ENCODE measurements at places on chromosomes 12 and 14.

DNA sequence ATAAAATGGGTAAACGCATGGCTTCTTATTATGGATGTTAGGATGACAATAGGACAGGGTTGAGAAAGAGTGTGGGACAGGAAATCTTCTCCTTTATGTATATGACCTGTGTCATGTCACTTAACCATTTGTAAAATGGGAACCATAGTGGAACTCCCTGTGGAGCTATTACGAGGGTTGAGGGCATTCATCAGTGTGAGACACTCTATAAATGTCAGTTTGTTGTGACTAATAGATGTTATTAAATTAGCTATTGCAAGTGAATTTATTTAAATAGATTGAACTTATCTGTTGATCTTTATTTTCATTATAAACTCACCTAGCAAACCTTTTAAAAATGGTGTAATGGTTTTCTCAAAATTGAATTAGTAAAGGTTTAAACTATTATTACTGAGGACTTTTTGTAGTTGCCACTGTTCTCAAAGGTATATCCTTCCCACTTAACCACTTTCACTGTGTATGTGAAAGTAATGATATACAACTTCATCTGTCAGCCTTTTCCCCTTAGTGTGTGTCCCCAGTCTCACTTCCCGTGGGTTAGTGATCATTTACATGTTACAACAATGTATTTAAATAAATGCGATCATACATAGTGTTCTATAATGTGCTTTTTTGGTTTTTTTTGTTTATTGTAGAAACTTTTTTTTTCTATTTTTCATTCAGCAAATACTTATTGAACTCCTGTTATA, 17.1 kb downstream of the HELB start:
- DNase-seq: no peak

GRCh38 chr14:64721899-64722298, 17.7 kb downstream of the PLEKHG3 start:
- DNase-seq: no peak

DNA sequence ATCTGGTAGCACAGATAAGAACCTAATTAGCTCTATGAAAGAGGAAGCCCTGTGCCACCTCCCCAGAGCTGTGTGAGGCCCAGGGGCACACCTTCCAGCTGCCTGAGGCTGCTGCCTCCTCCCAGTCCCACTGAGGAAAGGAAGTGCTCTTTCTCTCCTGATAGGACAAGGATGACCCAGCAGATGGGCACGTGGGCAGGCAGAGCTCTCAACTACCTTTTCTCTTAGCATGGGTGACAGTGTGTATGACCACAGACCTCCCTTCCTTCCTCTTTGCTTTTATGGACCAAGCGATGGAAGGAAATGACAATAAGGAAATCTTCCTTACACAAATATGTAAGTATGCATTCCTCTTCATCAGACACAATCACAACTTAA, 127.6 kb upstream of the AMIGO2 start:
- DNase-seq: peak; percentile 65

DNA sequence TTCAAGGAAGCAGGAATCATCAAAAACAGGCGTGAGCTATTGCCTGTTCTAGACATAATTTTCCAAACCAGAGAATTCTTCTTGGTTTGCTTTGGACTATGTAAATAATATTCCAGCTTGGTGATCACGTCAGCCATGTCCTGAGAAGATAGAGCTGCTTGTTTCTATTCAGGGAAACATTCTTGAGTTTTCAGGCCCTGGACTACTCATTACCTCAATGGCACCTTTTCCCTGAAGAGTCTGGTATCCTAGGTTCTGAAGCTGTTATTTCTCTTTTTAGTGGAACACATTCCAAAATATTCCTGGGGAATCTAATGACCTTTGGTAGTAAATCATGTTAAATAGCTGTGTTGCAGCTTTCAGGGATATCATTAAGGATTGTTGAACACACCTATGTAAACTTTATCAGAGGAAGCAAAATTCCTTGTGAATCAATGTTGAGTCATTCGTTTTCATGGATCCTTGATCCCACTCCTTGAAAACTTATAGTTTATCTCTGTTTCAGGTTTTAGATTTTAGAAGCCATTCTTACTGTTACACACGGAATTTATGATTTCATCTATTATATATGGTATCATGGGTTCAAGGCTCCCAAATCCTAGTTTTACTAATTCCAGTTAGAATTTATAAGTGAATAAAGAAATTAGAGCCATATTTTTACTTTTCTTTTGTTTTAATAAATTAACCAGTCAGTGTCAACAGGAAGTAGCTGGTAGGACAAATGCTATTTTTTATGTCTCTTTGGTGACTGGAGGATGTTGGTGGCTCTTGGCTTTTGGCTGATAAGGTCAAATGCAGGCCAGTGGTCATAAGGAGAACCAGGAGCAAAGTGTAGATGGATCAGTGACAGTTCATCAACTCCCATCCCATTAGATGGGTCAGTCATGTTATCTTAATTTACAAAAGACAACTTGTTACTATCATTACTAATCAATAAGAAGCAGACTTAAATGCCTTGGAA, 380.1 kb downstream of the ZFP36L1 start:
- DNase-seq: no peak

- DNase-seq: peak; percentile 57
Observed at GRCh38 chr12:119544765-119545625, 48.6 kb upstream of the TMEM233 start.

GRCh38 chr12:131264635-131265034, 310.9 kb downstream of the ADGRD1 start:
- no peak for DNase-seq

GRCh38 chr12:120453977-120454376, 7.7 kb downstream of the GATC start:
- peak; percentile 28 for DNase-seq

DNA sequence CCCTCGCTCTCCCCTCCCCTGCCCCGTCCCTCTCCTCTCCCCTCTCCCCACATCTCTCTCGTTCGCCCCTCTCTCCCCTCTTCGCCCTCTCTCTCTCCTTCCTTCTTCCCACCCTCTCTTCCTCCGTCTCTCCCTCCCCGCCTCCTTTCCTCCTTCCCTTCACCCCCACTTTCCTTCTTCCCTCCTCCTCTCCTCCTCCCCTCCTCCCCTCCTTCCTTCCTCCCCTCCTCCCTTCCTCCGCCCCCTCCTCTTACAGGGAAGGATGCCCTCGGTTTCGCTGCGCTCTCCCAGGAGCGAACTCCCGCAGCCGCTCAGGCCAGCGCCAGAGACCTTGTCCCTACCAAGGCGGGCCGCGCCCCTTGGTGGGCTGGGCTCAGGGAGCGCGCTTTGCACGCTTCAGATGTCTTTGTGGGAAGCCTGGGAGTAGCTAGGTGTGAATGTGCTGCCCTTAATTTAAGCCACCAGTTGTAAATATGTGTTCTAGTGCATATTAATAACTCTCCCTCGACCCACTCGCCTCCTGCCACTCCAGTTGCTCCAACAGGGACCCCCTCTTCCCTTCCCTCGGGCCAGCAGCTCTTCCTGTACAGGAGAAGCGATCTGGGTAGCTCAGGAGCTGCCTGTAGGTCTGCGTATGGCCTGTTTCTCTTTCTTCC, 13.3 kb upstream of the MAP3K9 start:
- peak; percentile 21 for DNase-seq

DNA sequence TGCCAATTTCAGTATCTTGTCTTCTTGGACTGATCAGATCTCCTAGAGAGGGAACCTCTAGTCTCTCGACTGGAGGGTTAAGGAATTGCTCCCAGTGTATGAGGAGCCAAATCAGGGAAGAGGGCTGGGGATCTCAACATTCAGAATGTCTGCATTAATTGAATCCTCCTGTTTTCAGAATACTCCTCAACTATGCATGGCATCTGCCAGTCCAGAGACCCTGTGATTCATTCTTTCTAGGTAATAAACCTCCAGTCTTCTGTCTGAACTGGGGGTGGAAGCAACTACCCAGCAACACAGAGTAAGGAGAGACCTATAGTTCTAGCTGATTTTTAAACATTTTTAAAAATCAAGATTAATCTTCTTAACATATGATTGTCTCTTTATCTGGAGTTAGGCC, 92.7 kb downstream of the AKAP6 start:
- DNase-seq: no peak

DNA sequence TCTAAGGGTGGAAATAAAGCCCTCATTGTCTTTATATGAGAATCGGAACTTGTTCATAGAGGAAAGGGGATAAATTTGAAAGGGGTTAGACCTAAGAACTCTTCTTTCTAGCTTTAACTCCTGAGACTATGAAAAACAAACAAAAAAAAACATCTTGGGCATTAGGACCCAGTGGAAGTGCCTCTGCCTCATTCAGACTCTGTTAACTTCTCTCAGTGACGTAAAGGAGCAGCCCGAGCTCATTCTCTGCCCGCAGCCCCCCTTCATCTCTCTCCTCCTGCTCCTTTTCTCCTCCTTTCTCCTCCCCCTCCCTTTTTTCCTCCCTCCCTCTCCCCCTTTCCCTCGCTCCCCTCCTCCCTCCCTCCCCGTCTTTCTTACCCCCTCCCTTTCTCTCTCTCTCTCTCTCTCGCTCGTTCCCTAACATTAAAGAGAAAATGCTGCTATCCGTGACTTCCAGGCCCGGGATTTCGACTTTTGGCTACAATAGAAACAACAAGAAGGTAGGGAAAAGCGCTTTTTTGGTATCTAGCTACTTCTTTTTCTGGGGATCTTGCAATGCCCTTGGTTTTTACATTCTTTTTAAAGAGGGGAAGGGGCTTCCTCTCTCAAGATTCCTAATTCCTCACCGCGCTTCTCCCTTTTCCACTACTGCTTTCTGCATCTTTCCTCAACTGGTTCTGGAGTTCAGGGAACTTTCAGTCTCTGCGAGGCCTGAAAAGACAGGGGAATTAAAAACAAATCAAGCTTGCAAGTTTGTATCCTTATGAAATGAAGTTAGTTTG, at the start of gene RBMS2:
TSS of gene RBMS2 (plus strand) at position 231 of the 782 bp plus-strand sequence. CDS start at position 435, 204 bp downstream.
- DNase-seq: peak; percentile 58

DNA sequence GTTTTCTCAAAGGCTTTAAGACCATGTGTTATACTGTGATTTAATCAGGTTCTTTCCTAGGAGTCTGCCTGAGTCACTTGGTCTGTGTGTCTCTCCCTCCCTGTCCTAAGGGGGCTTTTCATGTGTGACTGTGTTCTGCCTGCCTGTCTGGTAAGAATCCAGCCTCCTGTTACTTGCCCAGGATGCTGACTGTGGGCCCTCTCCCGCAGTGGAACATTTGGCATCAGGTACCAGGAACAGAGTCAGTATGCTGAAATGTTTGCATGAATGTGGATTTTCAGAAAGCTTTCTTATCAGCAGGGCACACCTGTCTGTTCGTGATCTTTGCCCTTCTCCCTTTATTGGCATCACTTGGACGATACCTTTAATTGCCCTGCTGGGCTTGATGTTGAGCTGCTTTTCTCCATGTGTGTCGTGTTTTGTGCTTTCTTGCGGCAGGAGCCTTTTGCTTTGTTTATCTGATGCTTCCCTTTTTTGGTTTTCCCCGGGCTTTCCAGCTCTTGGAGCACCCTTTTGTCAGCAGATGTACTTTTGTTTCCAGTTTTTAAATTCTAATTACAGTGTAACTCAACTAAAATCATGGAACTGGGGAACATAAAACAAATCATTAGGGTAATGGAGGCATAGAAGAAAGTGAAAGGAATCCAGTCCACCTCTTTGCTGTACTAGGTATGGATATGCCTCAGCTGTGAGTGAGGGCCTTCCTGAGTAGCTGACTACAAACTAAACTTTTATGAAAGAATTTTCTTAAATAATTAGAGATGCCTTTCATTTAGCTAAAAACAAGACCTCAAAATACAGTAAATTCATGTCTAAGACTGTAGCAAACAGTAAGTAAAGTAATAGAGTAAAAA, 72.5 kb downstream of the TRAF3 start:
- no peak for DNase-seq

DNA sequence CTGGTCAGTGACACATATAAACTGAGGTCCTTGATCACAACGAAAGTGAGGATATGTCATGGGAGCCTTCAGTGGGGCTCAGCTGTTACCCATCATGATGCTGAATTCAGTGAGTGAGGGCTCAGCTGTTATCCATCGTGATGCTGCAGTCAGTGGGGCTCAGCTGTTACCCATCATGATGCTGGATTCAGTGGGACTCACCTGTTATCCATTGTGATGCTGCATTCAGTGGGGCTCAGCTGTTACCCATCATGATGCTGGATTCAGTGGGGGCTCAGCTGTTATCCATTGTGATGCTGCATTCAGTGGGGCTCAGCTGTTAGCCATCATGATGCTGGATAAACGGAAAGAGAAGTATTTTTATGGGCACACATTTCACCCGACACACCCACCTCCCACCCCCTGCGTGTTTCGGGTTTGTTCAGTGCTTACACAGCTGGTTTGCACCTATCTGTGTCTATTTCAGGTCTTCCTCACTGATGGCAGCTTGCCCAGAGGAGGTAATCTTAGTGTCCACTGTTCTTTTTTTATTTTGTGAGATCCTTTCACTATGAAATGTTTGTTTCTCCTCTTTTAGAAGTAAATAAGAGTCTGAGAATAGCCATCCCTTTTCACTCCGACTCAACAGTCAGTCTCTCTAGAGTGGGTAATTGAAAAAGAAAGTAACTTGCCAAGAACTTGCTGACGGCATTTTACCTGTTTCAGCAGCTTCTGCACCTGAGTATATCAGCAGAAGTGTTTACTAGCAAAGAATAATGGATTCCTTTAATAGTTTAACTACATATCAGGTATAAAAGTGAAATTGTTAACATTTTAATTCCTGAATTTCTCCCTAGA, 183.0 kb downstream of the ERC1 start:
- DNase-seq: peak; percentile 1

DNA sequence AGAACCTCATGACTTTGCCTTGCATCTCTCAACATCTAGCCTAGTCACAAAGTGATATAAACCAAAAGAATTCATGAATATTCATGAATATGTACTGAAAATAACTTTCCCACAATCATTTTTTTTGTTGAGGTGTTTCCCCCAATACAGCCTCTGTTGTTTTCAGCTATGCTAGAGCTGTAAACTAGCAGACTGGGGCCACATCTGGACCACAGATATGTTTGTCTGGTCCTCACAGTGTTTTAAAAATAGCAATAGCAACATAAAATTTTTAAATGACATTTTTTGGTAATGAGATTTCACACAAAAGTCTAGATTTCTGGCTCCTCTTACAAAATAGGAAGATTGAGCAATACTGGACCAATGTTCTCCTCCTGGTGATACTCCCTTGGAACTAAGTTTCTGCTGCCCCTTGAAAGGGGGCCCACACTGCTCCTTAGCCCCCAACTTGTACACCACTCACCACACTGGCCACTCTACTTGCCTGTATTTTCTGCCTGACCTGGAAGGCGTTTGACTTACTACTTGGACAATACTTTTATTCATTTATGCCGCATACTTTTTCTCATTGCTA, 81.2 kb downstream of the BMP4 start:
- DNase-seq: no peak

GRCh38 chr12:7175493-7175892, 14.0 kb upstream of the PEX5 start:
- no peak for DNase-seq

- DNase-seq: no peak
Observed at GRCh38 chr12:121676190-121676589, 6.7 kb upstream of the MORN3 start.

GRCh38 chr12:63811334-63811733, 31.6 kb downstream of the RXYLT1 start:
- no peak for DNase-seq
